ENCODE measurements at places on chromosomes 7 and 10. TPM values are rescaled to one million over a fixed set of nuclear protein-coding genes. Genes with fewer than 3 reads are reported as not detected.

Gene AKR1C2
- 0.10 TPM for total RNA-seq

- H3K36me3 ChIP-seq, result no peaks in the 10 kb centered on the region
- H3K4me3 ChIP-seq, result no peak overlapping the region
- no peaks in the 10 kb centered on the region for H3K27me3 ChIP-seq
Measured at GRCh38 chr10:130711072-130711471, 574.9 kb downstream of the GLRX3 start.

GRCh38 chr10:71080381-71081228 is 131.8 kb upstream of the UNC5B start:
- DNase-seq, result peak; percentile 1
- no peaks in the 10 kb centered on the region for H3K36me3 ChIP-seq

DNA sequence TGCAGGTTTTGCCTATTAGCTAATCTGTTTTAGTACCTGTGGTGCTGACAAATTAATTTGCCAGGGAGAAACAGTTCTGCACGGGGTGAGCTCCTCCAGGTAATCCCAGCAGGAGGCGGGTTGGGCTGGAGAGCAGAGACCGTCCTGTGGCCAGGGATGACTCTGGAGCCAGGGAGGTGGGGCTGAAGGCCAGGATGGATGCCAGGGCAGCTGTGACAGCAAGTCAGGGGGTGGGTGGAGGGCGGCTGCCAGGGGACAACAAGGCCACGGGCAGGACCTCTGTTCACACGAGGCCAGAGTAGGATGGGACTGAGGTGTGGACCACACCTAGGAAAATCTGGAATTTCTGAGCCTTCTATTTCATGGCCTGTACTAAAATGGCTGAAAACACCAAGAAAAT is 48.9 kb downstream of the C10orf143 start:
- H3K4me3 ChIP-seq, result no peak overlapping the region
- DNase-seq, result no peak
- H3K36me3 ChIP-seq, result peaks cover 5% of the 10 kb centered on the region
- no peaks in the 10 kb centered on the region for H3K4me1 ChIP-seq
- no peak overlapping the region for H3K27ac ChIP-seq

Gene SEMA3D
- not detected for total RNA-seq

GRCh38 chr7:128446306-128446705 is 9.4 kb upstream of the HILPDA start:
- H3K36me3 ChIP-seq, result no peaks in the 10 kb centered on the region
- peaks cover 9% of the 10 kb centered on the region for H3K4me1 ChIP-seq
- H3K4me3 ChIP-seq, result no peak overlapping the region
- DNase-seq, result no peak

Gene GIMAP7
- 41.6 TPM for total RNA-seq

DNA sequence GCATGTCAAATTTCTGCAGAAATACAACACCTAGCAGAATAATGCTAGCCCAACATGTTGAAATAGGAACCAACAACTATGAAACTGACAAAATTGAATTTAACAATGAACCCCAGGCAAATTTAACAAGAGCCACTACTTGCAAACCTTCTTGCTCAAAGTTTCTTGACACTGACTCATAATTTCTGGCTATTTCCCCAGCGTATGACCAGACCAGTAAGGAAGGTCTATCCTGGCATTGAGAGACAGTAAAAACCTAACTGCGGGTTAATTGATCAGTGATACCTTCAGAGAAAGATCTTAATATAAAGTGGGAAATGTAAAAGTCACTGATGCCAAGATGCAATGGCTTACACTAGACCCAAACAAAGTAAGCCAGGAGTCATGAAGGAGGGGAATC is 510.1 kb downstream of the ARL4A start:
- no peak overlapping the region for H3K4me3 ChIP-seq
- no peak for DNase-seq
- peaks cover 12% of the 10 kb centered on the region for H3K27me3 ChIP-seq
- no peaks in the 10 kb centered on the region for H3K36me3 ChIP-seq
- H3K27ac ChIP-seq, result no peak overlapping the region

Gene DDC
- 0.38 TPM for total RNA-seq

DNA sequence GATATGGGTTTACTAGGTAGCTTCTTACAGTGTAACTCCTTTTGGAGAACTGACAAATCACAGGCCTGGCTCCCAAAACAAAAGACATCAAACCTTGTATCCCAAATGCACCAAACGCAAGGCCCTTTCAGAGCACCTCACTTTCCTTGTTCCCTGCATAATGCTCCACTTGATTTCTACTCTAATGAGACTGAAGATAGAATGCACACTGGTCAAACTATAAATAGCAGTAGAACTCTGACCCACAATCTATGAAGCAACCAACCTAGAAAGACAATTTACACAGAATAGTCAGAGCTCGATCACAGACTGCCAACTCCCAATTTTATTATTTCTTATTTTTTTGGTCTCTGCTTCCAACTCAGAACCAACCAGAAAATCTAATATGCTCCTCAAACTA is 214.4 kb downstream of the CACNA2D1 start:
- H3K27ac ChIP-seq, result no peak overlapping the region
- H3K36me3 ChIP-seq, result no peaks in the 10 kb centered on the region
- no peaks in the 10 kb centered on the region for H3K27me3 ChIP-seq
- no peaks in the 10 kb centered on the region for H3K4me1 ChIP-seq
- H3K4me3 ChIP-seq, result no peak overlapping the region

Gene ELN
- 0.07 TPM for total RNA-seq

- H3K27ac ChIP-seq, result no peak overlapping the region
- no peak overlapping the region for H3K4me3 ChIP-seq
- H3K36me3 ChIP-seq, result peaks cover 21% of the 10 kb centered on the region
- no peak for DNase-seq
- no peaks in the 10 kb centered on the region for H3K27me3 ChIP-seq
- peaks cover 34% of the 10 kb centered on the region for H3K4me1 ChIP-seq
Measured at GRCh38 chr7:133060004-133060403, 21.9 kb downstream of the CHCHD3 start.

- H3K36me3 ChIP-seq, result peaks cover 36% of the 10 kb centered on the region
- no peak overlapping the region for H3K4me3 ChIP-seq
- no peak overlapping the region for H3K27ac ChIP-seq
- no peak for DNase-seq
- H3K27me3 ChIP-seq, result no peaks in the 10 kb centered on the region
Measured at GRCh38 chr10:91820144-91820543, 21.9 kb downstream of the TNKS2 start.

Gene DPYSL4
- total RNA-seq, result 14.1 TPM

Gene PSTK
- total RNA-seq, result 3.9 TPM

- peak overlapping the region; percentile 73 for H3K27ac ChIP-seq
- H3K4me1 ChIP-seq, result peaks cover 77% of the 10 kb centered on the region
- H3K27me3 ChIP-seq, result no peaks in the 10 kb centered on the region
- no peak overlapping the region for H3K4me3 ChIP-seq
Measured at GRCh38 chr7:139768249-139768824, 9.5 kb downstream of the HIPK2 start.

GRCh38 chr10:95606922-95607321 is 45.8 kb upstream of the SORBS1 start:
- no peaks in the 10 kb centered on the region for H3K4me1 ChIP-seq
- H3K27ac ChIP-seq, result no peak overlapping the region
- H3K27me3 ChIP-seq, result no peaks in the 10 kb centered on the region

DNA sequence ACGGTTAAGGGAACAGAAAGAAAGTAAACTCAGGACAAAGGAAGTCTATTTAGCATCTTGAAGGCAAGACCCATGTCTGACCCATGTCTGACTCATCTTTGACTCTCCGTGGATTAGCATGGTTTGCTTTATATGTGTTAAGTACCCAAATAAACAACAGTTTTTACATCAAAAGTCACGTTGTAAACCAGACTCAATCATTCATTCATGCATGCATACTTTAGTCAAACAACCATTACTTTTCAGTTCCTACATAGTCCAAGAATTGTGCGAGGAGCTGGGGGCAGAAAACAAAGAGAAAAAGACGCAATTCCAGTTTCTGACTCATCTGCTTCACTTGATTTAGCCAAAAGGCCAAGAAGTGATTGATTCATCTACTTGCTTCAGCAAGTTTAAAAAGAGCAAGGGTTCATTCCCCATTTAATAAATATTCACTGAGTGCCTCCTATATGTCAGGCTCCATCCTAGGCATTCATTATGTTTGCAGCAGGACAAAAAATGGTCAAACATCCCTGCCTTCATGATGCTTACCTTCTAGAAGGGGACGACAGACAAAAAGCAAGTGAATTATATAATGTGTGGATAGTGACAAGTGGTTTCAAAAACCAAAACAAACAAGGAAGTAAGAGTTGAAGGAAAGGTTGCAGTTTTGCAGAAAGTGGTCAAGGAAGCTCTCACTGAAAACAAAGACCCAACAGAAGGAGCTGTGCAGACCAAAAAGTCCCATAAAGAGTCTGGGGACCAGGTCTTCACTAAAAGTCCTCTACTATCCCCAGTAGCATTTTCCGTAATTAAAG is 116.2 kb downstream of the FAM107B start:
- H3K36me3 ChIP-seq, result peaks cover 3% of the 10 kb centered on the region
- H3K27ac ChIP-seq, result peak overlapping the region; percentile 89
- H3K27me3 ChIP-seq, result no peaks in the 10 kb centered on the region
- H3K4me3 ChIP-seq, result no peak overlapping the region
- peaks cover 67% of the 10 kb centered on the region for H3K4me1 ChIP-seq

Gene C7orf57
- 0.29 TPM for total RNA-seq

DNA sequence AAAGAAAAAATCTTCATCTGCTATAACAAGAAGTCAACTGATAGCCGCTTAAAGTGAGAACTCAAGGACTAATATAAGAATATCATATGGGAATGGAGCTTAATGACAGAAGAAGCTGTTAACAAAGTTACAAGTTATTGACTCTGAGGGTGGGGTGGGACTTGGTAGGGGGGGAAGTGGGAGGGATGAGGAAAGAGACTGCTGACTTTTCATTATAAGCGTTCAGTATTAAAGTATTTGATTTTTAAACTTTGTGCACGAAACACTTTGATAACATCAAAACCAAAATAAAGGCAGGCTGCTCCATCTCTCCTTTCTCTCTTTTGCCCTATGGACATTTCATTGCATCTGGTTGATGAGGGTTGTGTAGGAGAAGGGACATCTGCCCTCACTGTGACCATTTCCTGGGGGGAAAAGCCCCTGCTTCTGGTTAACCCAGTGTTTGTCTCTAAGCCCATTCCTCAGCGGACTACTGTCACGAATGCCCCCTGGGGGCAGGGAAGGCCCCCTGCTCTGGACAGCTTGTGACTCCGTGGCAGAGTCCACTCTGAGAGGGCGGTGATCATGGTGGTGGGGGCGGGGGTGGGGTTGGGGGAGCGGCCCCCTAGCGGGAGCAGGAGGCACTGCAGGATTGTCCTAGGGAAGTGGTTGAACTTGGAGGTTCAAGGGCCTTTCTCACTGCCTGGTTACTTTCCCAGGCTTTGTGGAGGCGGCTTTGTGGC is 17.4 kb downstream of the SLC13A4 start:
- no peaks in the 10 kb centered on the region for H3K36me3 ChIP-seq
- no peak overlapping the region for H3K27ac ChIP-seq
- H3K4me1 ChIP-seq, result no peaks in the 10 kb centered on the region
- H3K27me3 ChIP-seq, result no peaks in the 10 kb centered on the region
- H3K4me3 ChIP-seq, result no peak overlapping the region

Gene FAM237B
- total RNA-seq, result not detected

- no peak overlapping the region for H3K27ac ChIP-seq
- no peak for DNase-seq
- peaks cover 1% of the 10 kb centered on the region for H3K36me3 ChIP-seq
- H3K4me1 ChIP-seq, result peaks cover 3% of the 10 kb centered on the region
- no peak overlapping the region for H3K4me3 ChIP-seq
- peaks cover 74% of the 10 kb centered on the region for H3K27me3 ChIP-seq
Measured at GRCh38 chr7:122300956-122301833, 3.4 kb downstream of the FEZF1 start.

DNA sequence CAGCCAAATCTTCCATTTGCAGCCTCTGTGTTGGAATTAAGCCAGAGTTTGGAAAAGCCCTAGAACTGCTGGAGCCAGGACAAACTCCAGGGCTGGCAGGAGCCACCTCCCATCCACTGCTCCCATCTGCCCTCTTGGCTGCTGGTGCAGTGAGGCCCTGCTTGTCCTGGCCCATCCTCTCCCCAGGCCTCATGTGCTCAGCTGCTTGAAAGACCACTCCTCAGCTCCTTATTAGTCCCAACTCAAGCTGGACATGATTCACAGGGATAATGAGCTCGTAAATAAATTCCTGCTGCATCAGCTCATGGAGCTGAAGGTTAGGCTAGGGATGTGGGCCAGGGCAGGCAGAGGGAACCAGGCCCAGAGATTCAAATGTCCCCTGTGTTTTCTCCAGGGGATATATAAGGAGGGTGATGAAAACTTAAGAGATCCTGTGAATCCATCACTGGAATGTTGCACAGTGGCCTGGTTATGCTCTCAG is 282.8 kb downstream of the RPS24 start:
- H3K27ac ChIP-seq, result no peak overlapping the region
- no peaks in the 10 kb centered on the region for H3K36me3 ChIP-seq
- H3K4me3 ChIP-seq, result no peak overlapping the region
- DNase-seq, result no peak

GRCh38 chr7:99614495-99614894 is 2.3 kb upstream of the ZSCAN25 start:
- H3K27me3 ChIP-seq, result no peaks in the 10 kb centered on the region
- no peak overlapping the region for H3K27ac ChIP-seq
- peaks cover 30% of the 10 kb centered on the region for H3K4me1 ChIP-seq
- no peak overlapping the region for H3K4me3 ChIP-seq

DNA sequence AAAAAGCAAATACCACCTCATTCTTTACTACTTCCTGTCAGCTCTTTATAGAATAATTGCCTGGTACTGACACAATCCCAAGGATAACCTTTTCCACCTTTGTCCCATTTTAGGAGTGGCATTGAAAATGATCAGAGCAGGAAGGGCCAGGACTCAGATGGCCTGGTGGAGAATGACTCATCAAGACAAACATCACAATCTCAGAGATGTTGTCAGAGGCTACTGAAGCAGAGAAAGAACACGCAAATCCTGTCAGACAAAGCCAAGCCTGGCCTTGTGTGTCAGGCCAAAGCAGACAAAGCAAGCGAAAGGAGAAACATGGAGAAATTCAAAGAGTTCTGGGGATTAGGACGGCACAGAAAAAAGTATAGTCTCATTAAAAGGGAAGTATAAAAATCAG is 40.9 kb downstream of the NSUN6 start:
- H3K4me1 ChIP-seq, result peaks cover 10% of the 10 kb centered on the region
- DNase-seq, result no peak
- no peak overlapping the region for H3K27ac ChIP-seq
- H3K27me3 ChIP-seq, result no peaks in the 10 kb centered on the region
- H3K4me3 ChIP-seq, result no peak overlapping the region
